Naive B cell (primary cell): ENCODE measurements at places on chromosomes 3 and 15. TPM values are rescaled to one million over a fixed set of nuclear protein-coding genes. Genes with fewer than 3 reads are reported as not detected.

PAK6 gene
- not detected for polyA plus RNA-seq

P2RY1 gene
- not detected for polyA plus RNA-seq

ATP13A5 gene
- polyA plus RNA-seq = not detected

CFAP100 gene
- not detected for polyA plus RNA-seq

MORC1 gene
- not detected for polyA plus RNA-seq

CYP1A2 gene
- not detected for polyA plus RNA-seq

CKMT1B gene
- not detected for polyA plus RNA-seq

PHLDB2 gene
- polyA plus RNA-seq = 2.1 TPM

SLC22A13 gene
- polyA plus RNA-seq = not detected

PDZRN3 gene
- not detected for polyA plus RNA-seq

FBXO40 gene
- polyA plus RNA-seq = 0.17 TPM

HDAC11 gene
- 2.7 TPM for polyA plus RNA-seq

TIMP4 gene
- polyA plus RNA-seq = not detected

SCG5 gene
- polyA plus RNA-seq = not detected
